ENCODE measurements at places on chromosomes 3 and 15. TPM values are rescaled to one million over a fixed set of nuclear protein-coding genes. Genes with fewer than 3 reads are reported as not detected.
A peak's percentile ranks its signal among the peaks of the same experiment; 100 is the strongest.

Gene KNG1
- total RNA-seq, result 0.09 TPM

Gene VWA5B2
- 0.04 TPM for total RNA-seq

Gene KCNAB1
- total RNA-seq, result 0.40 TPM

Gene SPCS1
- 103 TPM for total RNA-seq

Gene NR1I2
- total RNA-seq, result 0.18 TPM

- no peaks in the 10 kb centered on the region for H3K27me3 ChIP-seq
- peak overlapping the region; percentile 74 for H3K27ac ChIP-seq
- H3K4me1 ChIP-seq, result peaks cover 15% of the 10 kb centered on the region
- no peak overlapping the region for H3K4me3 ChIP-seq
Observed at GRCh38 chr3:183306798-183307671, 54.0 kb downstream of the B3GNT5 start.

- H3K27me3 ChIP-seq, result peaks cover 8% of the 10 kb centered on the region
- H3K4me3 ChIP-seq, result no peak overlapping the region
- H3K4me1 ChIP-seq, result no peaks in the 10 kb centered on the region
- DNase-seq, result no peak
- no peak overlapping the region for H3K27ac ChIP-seq
Observed at GRCh38 chr15:80609091-80609490, 86.0 kb upstream of the ABHD17C start.

DNA sequence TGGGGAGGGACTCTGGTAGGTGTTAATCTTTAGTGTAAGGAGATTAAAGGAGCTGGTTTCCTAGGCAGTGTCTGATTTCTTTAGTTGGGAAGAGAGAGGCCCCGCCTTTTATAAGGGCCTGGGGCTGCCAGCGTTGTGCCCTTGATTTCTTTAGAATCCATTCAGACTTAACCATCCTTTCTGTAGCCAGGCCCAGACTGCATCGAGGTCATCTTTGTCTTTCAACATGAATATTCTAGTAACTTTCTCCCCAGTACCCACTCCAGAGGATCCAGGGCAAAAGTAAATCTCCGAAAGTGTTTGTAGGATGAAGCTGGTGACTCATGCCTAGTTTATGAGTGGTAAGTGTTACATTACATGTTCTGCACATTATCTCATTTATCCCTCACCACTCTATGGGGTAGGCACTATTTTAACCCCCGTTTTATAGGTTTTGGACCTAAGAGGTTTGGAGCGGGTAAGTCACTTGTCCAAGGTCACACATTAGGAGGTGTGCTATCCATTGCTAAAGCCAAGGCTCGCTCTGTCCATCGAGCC lies 11.8 kb upstream of the USP3 start:
- no peak overlapping the region for H3K27ac ChIP-seq
- H3K36me3 ChIP-seq, result no peaks in the 10 kb centered on the region
- no peak for DNase-seq
- no peaks in the 10 kb centered on the region for H3K4me1 ChIP-seq
- H3K27me3 ChIP-seq, result no peaks in the 10 kb centered on the region

DNA sequence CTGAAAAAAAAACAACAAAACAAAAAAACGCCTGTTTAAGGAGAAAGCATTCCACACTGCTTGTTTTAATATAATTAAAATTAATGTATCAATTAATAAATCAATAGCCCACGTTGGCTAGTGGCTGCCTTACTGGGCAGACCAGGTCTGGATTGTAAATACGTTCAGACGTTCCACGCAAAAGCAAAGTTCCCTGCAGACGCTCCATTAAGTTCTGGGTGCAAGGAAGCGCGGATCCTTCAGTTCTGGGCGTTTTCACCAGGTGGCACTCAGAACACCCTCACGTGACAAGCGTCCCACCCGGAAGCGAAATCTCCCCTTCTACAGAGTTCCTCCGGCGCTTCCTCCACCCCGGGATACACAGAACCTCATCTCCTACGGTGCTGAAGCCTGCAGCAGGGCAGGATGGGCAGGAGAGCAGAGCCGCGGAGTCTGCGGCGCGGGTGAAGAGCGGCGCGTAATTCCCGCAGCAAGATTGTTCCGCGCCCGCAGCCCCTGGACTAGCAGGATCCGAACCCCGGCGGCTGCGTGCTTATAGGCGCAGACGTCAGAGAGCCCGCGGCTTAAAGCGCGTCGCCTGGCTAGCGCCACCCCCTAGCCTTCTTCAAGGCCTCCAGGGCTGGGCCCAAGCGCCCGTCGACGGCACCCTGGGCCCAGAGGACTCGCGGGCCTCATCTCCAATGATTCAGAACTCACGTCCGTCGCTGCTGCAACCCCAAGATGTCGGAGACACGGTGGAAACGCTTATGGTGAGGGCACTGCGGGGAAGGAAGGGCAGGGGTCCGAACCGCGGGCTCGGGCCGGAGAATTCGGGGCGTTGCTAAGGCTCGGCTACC lies at the start of gene SLC25A38:
SLC25A38 (plus strand) TSS at position 326 of the 836 bp plus-strand sequence; CDS start at position 681, 355 bp downstream.
- peak within 1 kb of the TSS; percentile 85 for H3K27ac ChIP-seq
- peaks cover 50% of the 10 kb centered on the region for H3K4me1 ChIP-seq
- H3K27me3 ChIP-seq, result peaks cover 4% of the 10 kb centered on the region
- H3K36me3 ChIP-seq, result peaks cover 9% of the 10 kb centered on the region

DNA sequence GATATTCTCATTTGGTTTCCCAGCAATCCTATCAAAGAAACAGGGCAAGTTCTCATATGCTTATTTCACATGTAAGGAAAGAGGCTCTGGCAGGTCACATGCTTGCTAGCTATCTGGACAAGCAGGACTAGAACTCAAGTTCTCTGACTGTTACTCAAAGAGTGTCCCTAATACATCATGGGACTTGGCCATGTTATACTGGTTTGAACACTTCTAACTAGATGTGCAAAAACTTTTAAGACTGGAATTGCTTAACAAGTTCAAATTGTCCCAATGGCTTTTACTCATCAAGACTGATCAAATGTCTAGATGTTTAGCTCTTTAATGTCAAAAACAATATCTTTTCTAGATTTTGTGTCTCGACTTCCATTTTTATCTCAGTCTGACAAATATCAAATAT lies 6.8 kb downstream of the GATM start:
- H3K4me3 ChIP-seq, result no peak overlapping the region
- H3K4me1 ChIP-seq, result no peaks in the 10 kb centered on the region
- DNase-seq, result no peak
- peaks cover 13% of the 10 kb centered on the region for H3K27me3 ChIP-seq
- H3K36me3 ChIP-seq, result no peaks in the 10 kb centered on the region

GRCh38 chr3:146747928-146748327 lies 142.8 kb upstream of the PLSCR5 start:
- H3K4me1 ChIP-seq, result no peaks in the 10 kb centered on the region
- no peaks in the 10 kb centered on the region for H3K27me3 ChIP-seq
- no peaks in the 10 kb centered on the region for H3K36me3 ChIP-seq
- H3K27ac ChIP-seq, result no peak overlapping the region
- no peak for DNase-seq
- H3K4me3 ChIP-seq, result no peak overlapping the region

- H3K36me3 ChIP-seq, result no peaks in the 10 kb centered on the region
- no peaks in the 10 kb centered on the region for H3K4me1 ChIP-seq
- no peak for DNase-seq
- peaks cover 6% of the 10 kb centered on the region for H3K27me3 ChIP-seq
Observed at GRCh38 chr15:39173426-39173825, 407.5 kb upstream of the THBS1 start.

DNA sequence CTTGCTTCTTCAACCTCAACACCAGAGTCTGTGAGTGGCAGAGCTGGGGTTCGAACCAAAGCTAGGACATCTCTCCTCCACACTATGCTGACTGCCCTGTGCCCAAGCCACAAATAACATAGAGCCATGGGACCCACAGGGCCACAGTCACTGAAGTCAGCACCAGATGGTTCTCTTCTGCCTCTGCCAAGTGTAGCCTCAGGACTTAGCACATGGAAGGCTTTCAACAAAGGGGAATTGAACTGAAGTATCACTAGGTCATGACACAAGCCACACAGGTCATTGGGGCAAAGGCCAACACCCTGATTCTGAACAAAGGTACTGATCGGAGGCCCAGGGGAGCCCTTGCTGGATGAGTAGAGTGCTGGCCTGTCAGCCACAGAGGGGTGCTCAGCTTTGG lies 83.6 kb downstream of the BDH1 start:
- no peaks in the 10 kb centered on the region for H3K36me3 ChIP-seq
- no peak overlapping the region for H3K27ac ChIP-seq
- H3K4me1 ChIP-seq, result no peaks in the 10 kb centered on the region

DNA sequence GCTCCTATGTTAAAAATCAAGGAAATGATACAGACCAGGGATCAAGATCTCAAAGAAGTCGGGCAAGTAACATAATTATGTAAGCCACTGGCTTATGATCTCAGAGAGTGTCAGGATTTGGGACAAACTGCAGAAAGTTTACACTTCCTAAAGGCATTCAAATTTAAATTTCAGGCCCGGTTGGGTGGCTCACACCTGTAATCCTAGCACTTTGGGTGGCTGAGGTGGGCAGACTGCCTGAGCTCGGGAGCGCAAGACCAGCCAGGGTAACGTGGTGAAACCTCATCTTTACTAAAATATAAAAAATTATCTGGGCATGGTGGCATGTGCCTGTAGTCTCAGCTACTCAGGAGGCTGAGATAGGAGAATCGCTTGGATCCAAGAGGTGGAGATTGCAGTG lies 124.4 kb upstream of the UBE2E2 start:
- no peaks in the 10 kb centered on the region for H3K36me3 ChIP-seq
- no peak for DNase-seq
- H3K4me3 ChIP-seq, result no peak overlapping the region
- no peaks in the 10 kb centered on the region for H3K27me3 ChIP-seq

- peaks cover 72% of the 10 kb centered on the region for H3K36me3 ChIP-seq
- H3K4me1 ChIP-seq, result peaks cover 11% of the 10 kb centered on the region
- DNase-seq, result peak; percentile 33
- no peak overlapping the region for H3K4me3 ChIP-seq
Observed at GRCh38 chr15:84785053-84785452, 32.1 kb upstream of the ALPK3 start.
